Glutamatergic neuron (in vitro differentiated cells): ENCODE measurements at places on chromosomes 5 and 9.
A peak's percentile ranks its signal among the peaks of the same experiment; 100 is the strongest.

DNA sequence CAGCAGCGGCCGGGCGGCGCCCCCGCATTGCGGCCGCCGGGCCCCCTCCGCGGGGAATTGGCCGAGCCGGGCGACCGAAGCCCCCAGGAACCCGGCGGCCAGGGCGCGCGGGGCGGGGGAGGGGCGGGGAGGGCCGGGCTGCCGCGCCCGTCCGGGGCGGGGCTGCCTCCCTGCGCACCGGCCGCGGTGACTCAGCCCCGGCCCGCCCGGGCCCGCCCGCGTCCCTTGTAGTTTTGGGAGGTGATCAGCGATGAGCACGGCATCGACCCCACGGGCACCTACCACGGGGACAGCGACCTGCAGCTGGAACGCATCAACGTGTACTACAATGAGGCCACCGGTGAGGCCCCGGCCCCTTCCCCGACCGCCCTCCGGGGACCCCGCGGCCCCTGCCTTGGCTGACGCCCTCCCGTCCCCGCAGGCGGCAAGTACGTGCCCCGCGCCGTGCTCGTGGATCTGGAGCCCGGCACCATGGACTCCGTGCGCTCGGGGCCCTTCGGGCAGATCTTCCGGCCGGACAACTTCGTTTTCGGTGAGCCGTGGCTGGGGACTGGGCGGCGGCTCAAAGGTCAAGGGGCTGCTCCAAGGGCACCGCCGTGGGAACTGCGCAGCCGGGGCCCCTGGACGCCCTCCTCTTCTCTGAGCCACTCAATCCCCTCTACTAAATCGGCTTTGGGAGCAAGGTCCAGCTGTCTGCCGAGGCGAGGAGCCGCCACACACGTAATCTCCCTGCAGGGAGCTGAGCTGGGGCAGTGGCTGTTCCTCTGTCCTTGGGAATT is 592 bp downstream of the TUBB4B start:
- no peak for DNase-seq

- no peak for DNase-seq
Observed at GRCh38 chr5:54620141-54620933, 102.8 kb downstream of the SNX18 start.

- DNase-seq: no peak
Observed at GRCh38 chr9:14530841-14531240, 162.4 kb downstream of the ZDHHC21 start.

- no peak for DNase-seq
Observed at GRCh38 chr9:114274217-114274616, 48.7 kb upstream of the ORM1 start.

- DNase-seq: no peak
Observed at GRCh38 chr5:89435347-89435746, 552.4 kb upstream of the MEF2C start.

DNA sequence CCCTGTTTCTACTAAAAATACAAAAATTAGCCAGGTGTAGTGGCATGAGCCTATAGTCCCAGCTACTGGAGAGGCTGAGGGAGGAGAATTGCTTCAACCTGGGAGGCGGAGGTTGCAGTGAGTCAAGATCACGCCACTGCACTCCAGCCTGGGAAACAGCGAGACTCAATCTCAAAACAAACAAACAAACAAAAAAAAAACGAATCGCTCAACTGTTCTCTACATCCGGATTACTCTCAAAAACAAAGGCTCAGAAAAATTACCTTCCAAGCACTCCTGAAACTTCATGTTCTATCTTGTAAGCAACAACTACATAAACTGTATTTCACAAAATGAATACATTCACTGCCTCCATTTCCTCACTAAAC is 14.0 kb downstream of the UBAP2 start:
- no peak for DNase-seq

DNA sequence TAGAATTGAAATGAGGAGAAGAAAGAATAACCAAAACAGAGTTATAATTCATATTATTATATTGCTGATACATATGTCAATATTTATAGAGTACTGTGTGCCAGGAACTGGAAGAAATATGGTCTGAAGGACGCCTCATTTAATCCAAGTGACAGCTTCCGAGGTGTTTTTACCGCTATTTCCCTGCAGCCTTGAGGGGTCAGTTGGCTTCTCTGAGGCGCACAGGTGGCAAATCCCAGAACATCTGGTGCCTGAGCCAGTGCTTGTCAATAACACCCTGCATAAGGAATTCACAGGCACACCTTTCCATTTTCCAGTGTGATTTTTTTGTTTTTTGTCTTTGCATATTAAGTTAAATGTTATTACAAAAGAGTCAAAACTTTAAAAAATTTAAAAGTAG is 43.3 kb upstream of the CTSL start:
- peak; percentile 50 for DNase-seq

GRCh38 chr5:132272311-132273210 is 15.1 kb downstream of the PDLIM4 start:
- DNase-seq: peak; percentile 89

DNA sequence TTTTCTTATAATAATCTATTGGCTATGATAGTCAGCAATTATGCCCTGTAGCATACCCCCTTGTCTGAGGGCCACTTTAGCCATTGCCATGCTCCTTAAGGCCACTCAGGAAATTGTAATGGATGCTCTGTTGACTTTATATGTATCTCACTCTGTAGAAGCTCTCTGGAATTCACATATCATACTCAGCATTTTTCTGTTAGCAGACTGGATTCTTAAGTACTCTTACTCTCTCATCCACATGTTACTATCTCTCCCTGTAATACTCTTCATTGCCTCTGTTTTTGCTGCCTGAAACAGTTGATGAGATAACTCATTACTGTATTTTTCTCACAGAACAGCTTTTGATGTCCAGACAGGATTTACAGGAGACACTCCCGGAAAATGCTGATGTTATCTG is 24.2 kb downstream of the TMEM232 start:
- no peak for DNase-seq

DNA sequence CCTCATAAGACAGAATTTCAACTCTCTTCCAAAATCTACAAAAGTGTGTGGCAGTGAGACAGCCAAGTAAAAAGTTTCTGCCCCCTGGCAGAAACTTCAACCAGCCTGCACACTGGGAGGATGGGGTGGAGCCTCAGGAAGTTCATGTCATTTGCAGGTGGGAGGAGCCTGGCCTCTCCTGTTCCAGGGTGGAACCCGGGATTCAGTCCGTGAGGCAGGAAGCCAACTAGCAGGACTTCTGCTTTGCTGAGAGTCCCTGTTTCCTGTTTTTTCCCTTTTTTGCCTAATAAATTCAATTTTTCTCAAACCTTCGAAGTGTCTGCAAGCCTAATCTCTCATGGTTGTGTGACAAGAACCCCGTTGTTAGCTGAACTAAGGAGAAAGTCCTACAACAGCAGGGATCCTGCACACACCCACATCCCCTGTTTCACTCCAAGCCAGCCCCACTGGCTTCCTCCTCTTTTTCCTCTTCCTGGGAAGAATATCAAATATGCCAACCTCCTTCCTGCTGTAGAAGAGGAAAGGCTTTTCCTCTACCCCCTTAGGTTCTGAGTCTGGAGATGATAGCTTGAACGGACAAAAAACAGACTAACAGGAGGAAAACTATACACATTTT is 69.3 kb downstream of the ALDH7A1 start:
- DNase-seq: no peak

- peak; percentile 91 for DNase-seq
Observed at GRCh38 chr5:115634343-115635132, 8.7 kb upstream of the TMED7 start.

DNA sequence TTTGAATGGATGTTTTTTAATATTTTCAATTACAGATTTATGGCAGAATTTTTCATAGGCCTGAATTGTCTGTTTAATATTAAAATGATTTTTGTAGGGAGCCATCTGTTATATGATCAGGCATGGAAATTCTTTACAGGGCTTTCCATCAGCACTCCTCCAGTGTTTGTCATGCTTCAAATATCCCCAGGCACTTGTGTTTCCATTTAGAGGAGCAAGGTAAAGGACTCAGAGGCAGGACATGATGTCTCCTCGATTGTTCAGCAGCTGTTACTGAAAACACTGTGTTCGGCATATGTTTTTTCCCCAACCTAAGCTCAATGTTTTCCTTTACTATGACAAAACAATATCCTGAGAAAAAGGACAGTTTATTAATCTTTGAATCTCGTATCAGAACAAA is 172.3 kb upstream of the RFX3 start:
- DNase-seq: no peak
